EH (cell line): ENCODE measurements at places on chromosomes 7 and 10.

GRCh38 chr7:76358011-76358480, 745 bp downstream of the YWHAG start:
- peak; percentile 39 for DNase-seq

- DNase-seq: no peak
These were observed 516.5 kb downstream of the PHTF2 start for GRCh38 chr7:78315119-78315518.

GRCh38 chr10:49417311-49418052, 21.6 kb upstream of the DRGX start:
- DNase-seq: no peak

- peak; percentile 96 for DNase-seq
These were observed 461.9 kb upstream of the KLF6 start for GRCh38 chr10:4246881-4247358.

GRCh38 chr10:4688601-4689000, 137.4 kb upstream of the AKR1E2 start:
- no peak for DNase-seq

DNA sequence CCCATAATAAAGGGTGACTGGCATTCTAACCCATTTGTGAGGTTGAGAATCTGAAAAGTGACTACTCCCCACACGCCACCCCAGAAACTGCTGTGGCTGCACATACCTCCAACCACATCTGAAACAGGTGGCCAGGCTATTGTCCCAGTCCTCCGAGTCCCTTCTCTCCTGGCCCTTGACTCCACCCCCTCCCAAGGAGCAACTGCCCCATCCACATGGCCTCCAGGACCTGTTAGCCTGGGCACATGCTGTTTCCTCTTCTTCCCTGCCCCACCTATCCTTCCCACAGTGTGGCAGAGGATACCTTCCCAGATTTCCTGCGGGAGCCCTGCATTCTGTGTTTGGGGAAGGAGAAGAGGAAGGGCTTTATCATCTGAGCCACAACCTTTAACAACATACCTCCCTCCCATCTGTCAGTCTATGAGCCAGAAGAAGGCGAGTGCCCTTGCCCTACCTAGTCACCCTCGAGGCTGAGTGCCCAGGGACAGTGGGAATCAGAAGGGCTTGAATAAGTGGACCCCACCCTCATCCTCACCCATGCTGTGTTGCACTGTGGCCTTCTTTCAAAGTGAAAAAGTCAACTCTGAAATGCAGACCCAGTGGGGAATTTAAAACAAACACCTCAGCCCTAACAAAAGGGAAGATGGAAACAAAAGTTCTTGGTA, 11.9 kb downstream of the STEAP1B start:
- DNase-seq: no peak

GRCh38 chr7:25196132-25196896, 32.0 kb downstream of the NPVF start:
- no peak for DNase-seq

GRCh38 chr7:102326157-102326889, 29.9 kb downstream of the SPDYE6 start:
- DNase-seq: no peak

- no peak for DNase-seq
These were observed 180.5 kb downstream of the SUGCT start for GRCh38 chr7:40315277-40315676.

GRCh38 chr7:50342616-50343114, 38.1 kb downstream of the IKZF1 start:
- no peak for DNase-seq

GRCh38 chr10:79146611-79147130, 77.9 kb downstream of the ZMIZ1 start:
- no peak for DNase-seq

- peak; percentile 9 for DNase-seq
These were observed 25.4 kb downstream of the CYP2C9 start for GRCh38 chr10:94963901-94964300.

DNA sequence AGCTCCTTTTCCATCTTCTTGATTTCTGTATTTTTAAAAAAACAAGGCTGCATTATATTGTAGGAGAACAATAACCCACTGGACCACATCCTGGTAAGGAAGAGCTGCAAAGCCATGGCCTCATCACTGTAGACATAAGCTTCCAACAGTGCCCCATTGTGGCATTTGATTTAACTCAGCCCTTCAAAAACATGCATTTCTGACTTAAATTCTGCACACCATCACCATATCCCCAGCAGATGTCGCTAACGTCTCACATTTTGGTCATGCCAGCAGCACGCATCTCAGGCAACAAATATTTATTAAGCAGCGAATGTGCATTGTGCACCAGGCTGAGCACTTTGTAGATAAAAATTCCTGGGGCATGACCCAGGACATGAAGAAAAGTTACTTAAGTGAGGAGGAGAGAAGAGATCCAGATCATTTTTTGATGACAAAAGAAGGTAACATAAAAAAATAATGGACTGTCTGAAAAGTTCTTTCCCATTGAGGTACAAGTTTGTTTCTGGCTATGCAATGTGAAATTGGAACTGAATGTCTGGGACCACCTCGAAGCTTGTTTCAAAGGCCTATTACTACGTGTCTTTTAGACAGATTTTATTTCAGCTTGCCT, 164.6 kb upstream of the CDCA7L start:
- peak; percentile 85 for DNase-seq

GRCh38 chr7:44072364-44073231, 7.2 kb upstream of the PGAM2 start:
- DNase-seq: peak; percentile 96

GRCh38 chr10:79244068-79244442, 103.2 kb upstream of the PPIF start:
- no peak for DNase-seq

- peak; percentile 48 for DNase-seq
These were observed 42.7 kb upstream of the PLXNA4 start for GRCh38 chr7:132618956-132619305.

- DNase-seq: no peak
These were observed 25.7 kb downstream of the PRKAG2 start for GRCh38 chr7:151851145-151851751.

- DNase-seq: peak; percentile 21
These were observed 76.4 kb downstream of the FRMD4A start for GRCh38 chr10:14254368-14254767.
